ENCODE measurements at places on chromosomes 4 and X.

DNA sequence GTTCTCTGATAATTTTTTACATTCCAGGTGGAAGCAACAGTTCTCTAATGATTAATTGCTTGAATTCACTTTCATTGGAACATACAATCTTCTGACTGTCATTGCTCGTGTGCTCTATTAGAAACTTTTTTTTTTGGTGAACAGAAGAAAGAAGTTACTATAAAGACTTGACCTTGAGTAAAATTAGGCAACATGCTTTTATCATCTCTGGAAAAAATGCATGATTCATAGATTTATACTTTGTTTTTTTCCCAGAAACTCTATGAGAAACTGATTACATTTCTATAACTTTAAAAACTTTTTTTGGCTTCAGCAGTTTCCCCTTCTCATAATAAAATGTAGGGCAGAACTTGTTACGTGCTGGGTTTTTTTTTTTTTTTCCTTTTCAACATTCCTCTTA is 167.6 kb downstream of the ARHGAP10 start:
- no peak for DNase-seq

GRCh38 chrX:50402886-50403285 is 67.7 kb downstream of the DGKK start:
- DNase-seq, result no peak

- DNase-seq, result no peak
These were observed 113.8 kb upstream of the GABRA2 start for GRCh38 chr4:46503739-46504138.

DNA sequence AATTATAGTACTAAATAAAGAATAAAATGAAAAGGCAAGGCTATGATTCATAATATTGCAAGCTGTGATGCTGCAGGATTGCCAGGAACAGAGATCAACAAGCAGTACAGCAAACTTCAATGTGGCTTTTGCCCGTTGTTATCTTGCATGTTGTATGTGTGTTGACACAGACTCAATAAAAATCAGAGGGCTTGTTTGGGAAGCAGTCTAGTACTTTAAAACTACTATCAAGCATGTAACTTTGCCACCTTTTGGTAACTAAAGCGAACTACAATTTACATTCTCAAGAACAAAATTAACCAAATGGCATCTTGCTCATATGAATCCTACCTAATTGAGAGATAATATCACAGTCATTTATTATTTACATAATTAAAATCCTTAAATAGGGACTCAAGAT is 79.8 kb upstream of the GPM6A start:
- no peak for DNase-seq

GRCh38 chr4:125843947-125844346 is 529.2 kb downstream of the FAT4 start:
- DNase-seq, result no peak

DNA sequence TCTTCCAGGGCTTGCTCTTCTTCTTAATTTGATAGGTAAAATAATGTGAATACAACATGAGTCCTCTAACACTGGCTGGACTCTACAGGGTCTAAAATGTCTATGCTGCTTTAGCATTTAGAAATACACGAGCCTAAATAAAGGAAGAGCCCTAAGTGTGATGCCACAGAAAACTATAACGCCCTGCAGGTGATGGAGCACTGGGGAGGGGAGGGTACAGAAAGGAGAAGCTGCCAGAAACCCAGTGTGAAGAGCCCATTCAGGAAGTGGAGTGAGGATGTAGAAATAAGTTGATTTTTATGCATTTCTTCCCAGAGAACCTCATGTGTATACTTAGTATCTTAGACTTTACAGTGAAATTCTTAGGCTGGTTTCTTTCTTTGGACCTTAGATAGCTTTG is 83.4 kb downstream of the TNIP2 start:
- no peak for DNase-seq

GRCh38 chrX:45740291-45740690 is 539.6 kb upstream of the DIPK2B start:
- DNase-seq, result no peak

DNA sequence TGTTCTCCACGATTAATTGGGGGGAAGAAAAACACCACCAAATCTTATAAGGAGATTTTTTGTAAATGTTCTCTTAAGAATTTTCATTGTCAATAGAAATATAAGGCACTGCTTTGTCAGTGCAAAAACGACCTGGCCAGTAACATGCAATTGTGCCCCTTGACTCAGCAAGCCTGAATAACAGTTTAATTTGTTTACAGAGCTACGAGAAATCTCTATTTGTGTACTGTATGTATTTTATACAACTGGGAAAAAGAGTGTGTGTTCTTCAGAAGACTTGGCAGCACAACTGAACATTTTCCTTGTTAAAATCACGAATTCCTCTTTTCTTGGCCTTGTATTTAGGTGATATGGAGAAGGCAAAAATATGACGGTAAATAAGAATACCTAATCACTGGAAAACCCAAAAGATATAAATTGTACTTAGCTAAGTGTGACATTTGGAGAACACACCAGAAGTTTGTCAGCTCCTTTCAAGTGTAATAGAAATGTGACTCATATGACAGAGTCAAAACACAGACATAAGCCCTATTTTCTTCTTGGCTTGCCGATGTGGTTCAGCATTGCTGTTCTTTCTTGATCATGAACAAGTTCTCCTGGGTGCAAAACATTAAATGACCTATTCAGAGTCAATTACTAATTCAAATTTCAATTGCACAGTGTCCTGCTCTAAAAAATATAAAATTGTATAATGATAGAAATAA is 945.0 kb upstream of the INTU start:
- no peak for DNase-seq

GRCh38 chrX:134664202-134664601 is 5.9 kb upstream of the PLAC1 start:
- DNase-seq, result no peak

DNA sequence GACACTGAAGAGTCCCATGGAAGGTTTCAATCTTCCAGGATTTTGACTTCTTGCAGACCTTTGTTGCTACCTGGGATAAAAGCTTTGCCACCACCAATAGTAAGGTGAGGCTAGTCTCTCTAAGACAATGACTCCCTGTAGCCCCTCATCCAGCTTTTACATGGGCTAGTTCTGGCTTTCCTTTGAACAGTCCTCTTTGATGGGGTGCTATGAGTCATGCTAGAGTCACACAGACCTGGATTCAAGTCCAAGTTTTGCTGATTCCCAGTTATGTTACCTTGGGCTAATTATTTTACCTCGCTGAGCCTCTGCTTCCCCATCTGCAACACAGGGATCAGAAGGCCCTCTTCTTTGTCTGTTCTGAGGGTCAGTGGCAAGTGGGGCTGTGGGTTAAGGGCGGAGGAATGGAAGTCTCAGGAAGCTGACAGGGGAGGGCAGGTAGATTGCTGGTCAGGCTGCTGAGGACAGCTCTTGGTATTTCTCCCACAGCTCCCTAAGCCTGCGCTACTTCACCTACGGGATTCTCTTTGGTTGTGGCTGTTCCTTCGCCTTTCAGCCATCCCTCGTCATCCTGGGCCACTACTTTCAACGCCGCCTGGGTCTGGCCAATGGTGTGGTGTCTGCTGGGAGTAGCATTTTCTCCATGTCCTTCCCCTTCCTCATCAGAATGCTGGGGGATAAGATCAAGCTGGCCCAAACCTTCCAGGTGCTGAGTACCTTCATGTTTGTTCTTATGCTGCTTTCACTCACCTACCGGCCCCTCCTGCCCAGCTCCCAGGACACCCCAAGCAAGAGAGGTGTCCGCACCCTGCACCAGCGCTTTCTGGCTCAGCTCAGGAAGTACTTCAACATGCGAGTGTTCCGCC is 90.3 kb downstream of the RLIM start:
- DNase-seq, result no peak

DNA sequence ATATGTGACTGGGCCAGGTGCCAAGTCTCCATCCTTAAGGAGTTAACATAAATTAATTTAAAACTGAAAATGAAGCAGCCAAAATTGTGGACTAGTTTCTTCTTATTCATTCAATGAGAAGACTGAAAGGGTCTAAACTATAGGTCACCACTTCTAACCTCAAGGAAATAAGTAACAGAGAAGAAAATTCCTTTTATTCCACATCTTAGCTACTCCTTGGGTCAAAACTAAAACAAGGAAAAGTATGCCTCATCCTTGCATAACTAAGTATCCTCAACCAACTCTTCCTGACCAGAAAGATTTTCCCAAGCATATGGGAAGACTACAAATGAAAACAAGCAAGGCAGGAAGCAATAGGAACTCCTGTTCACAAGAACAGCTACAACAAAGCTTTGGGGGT is 71.2 kb downstream of the ZNF827 start:
- DNase-seq, result no peak

DNA sequence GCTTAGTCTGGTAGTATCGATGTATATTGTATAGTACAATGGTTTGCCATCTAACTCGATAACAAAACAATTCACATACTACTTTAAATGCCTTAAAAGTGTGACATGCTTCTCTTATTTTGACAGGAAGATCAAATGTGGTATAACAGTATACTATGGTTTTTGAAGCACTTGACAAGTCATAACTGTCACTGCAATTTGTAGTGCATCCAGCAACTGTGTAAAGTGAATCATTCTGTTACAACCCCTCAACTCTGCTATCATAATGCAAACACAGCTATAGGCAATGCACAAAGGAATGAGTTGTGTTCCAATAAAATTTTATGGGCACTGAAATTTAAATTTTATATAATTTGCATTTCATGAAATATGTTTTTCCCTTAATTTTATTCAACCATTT is 14.0 kb downstream of the RAP1GDS1 start:
- DNase-seq, result no peak

DNA sequence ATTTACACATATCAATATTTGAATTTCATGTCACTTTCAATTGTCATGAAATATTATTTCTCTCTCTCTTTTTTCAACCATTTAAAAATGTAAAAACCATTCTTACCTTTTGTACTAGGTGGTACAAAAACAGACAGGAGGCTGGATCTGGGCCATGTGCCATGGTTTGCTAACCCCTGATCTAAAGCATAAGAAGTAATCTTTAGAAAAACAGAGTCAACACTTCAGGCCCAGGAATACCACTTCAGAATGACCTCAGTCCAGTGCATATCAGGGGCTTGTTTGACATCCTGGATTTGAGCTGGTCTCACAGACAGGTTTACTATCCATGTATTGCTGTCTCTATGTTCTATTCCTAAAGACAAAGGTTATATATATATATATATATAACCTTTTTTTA is 102.5 kb downstream of the DCHS2 start:
- DNase-seq, result no peak

DNA sequence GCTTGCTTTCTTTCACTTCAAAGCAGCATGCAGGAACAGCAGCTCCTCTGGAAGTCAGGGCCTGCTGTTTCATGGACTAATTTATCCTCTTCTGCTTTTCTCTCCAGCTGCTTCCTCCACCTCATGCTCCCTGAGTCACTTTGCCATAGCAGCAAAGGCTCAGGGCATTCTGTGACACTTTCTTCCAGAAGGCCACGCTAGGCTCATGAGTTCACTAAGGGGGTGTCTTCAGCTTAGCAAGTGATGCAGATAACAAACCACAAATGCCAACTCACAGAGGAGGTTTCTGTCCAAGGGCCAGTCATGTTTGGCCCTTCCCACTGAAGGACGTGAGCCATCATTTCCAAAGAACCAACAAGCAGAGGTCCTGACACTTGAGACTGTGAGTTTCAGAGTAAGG is 200.2 kb downstream of the ADGRA3 start:
- DNase-seq, result no peak

DNA sequence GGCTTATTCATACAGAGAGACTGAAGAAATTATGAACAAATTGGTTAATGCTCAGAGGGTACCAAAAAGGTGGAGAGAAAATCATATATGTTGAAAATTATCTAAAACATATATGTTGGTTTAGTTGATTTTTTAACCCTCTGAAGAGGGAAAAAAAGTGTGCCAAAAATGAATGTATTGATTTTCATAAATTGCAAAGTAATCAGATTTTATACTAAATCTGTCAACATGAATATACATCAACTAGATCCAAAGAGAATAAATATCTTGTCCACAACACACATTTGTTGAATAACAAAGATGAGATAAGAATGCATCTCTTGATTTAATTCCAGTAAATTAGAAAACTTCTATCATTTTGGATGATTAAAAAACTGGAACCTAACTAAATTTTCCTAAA is 125.3 kb upstream of the TACR3 start:
- DNase-seq, result no peak

DNA sequence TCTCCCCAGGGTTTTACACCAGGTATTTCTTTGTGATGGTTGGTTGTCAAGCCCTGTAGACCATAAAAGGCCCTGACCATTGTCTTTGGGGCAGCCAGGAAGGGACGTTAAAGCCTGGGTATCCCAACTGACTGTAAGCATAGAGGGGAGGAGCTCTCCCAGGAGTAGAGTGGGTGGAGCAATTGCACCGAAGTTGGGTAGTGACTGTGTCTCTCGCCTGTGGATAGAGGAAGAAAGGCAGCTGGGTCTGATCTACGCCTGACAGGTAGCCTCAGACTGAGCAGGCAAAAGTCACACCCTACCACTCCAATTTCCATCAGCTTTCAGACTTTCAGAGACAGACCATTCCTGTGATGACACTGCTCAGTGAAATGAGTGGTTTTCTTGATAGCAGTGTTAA is 123.3 kb downstream of the KLHL8 start:
- DNase-seq, result no peak

DNA sequence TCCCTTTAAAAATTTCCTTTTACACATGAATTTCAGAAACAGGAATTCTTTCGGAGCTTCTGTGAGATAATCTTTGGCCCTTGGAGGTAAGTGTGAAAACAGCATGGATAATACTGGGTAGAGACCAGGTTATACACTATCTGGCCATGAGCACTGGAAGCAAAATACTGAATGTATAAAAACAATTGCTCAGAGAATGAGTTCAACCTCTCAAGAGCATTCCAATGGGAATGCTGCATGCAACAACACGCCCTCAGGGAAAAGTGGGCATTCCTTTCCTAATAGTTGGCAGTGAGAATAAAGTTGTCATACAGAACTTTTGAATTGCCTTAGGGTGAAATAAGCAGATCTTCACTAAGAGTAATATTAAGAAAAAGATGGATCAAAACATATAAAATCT is 574.8 kb upstream of the DIPK2B start:
- no peak for DNase-seq

- no peak for DNase-seq
These were observed 44.8 kb upstream of the PRSS12 start for GRCh38 chr4:118397623-118397979.

GRCh38 chrX:109760922-109761250 is 27.8 kb upstream of the ACSL4 start:
- no peak for DNase-seq

GRCh38 chr4:128249787-128250668 is 37.6 kb downstream of the PGRMC2 start:
- no peak for DNase-seq

GRCh38 chr4:107578321-107578720 is 141.7 kb downstream of the PAPSS1 start:
- DNase-seq, result no peak

DNA sequence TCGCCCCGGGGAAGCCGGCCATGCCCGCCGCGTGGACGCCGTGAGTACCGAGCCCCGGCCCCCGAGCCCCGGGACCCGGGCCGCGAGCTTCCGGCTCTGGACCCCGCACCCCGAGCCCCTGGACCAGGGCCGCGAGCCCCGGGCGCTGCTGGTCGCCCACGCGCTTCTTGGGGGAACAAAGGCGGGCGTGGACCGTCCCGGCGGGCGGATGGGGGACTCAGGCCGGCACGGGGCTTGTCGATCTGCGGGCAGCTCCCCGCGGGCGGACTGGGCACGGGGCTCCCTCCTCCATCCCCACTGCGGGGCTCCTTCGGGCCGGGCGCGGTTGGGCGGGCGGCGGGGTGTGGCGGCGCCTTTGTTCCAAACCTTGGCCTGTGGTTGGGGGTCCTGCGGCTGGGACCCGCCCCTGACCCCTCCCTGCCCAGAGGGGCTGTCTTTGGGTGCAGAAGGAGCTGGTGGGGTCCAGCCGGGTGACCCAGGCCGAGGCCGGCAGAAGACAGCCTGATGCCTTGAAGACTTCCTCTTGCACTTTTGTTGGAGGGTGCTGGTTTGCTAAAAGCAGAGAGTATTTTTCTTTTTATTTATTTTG is 25.2 kb upstream of the ADD1 start:
- DNase-seq, result no peak

All from ecto neural progenitor cell (in vitro differentiated cells).